Esophagus mucosa (tissue), 1 donor: ENCODE measurements at places on chromosomes 16 and 17.

DNA sequence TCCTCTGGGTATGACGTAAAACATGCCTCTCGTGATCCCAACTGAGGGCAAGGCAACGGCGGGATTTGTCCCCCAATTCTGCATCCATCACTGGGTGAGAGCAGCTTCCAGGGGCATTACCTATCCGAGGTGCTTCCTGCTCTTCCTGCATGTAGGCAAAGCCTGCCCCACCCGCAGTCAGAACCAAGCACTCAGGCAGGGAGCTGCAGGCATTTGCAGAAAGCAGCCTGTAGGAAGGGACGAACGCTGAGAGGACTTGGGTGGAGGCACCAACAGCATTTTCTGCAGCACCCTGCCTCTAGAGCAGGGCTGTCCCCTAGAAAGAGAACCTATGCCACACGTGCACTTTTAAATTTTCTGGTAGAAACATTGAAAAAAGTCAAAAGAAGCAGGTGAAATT is 5.5 kb downstream of the BCO1 start:
- peak; percentile 63 for ATAC-seq

DNA sequence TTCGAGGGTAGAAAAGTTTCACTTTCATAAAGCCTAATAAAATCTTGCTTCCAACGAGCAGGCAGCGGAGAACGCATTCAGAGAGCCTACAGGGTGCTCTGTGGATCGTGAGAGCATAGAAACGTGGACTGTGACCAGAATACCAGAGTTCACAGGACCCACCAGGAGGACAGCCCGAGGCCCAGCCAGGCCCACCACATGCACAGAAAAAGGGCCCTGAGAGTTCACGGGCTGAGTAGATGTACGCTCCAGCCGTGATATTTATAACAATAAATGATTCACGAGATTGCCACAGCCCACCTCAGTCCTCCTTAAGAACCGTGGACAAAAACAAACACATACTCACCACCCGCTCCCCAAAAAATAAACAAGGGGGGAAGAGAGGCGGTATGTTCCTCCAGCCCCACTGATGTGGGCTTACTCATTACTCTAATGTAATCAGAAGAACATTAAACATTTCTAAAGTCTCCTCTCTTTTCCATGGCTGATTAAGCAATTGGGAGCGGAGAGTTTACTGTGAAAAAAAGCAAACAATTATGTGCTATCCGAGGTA is 207.2 kb downstream of the C16orf78 start:
- no peak for ATAC-seq

DNA sequence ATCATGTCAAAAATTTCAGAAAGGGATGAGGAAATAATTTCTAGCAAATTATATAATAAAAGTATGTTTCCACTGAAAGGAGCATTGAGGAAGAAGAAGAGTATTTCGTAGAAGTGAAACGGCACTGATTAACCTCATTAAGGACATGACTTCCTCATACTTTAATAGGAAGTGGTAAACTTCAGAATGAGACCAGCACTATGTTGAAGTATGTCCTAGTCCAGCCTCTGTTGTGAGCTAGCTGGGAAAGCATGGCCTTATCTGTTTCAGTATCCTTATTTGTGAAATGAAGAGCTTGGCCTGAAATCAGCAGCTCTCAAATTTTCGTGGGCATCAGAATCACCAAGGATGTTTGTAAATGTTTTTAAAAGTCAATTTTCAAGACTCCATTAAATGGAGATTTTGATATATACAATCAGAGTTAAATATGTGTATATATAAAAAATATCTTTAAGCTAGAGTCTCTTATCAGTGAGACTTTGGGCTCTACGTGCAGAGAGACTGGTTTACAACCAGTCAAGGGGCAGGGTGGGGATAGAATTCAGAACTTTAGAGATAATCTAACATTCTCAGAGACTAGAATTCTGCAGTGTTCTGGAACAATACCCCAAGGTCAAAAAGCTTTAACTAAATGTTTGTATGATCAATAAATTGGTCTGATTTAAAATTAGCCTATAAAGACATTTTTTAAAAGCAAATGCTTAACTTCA is 365.4 kb downstream of the CDH13 start:
- no peak for ATAC-seq

DNA sequence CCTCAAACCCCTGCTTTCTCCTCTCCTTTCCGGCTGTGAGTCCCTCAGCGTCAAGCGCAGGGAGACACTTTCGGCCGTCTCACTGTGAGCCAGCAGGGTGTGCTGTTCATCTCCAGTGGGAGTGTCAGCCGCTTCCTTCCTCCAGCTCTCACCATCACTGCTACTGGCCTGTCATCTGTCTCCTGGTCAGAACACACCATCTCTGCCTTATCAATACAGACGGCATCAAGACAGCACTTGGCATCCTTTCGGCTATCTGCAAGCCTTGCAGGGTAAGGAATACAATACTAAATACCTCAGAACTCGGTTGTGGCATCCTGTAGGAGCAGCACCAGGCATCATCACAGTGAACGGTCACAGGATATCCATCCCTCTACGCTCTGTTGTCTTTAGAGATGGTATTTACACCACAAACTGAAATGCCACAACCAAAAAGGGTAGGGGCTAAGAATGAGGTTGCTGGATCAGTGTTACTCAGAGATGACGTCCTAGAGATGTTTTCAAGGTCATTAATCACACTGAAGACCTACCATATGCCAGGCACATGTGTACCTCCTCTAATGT is 20.7 kb upstream of the CMTM4 start:
- ATAC-seq = peak; percentile 34

DNA sequence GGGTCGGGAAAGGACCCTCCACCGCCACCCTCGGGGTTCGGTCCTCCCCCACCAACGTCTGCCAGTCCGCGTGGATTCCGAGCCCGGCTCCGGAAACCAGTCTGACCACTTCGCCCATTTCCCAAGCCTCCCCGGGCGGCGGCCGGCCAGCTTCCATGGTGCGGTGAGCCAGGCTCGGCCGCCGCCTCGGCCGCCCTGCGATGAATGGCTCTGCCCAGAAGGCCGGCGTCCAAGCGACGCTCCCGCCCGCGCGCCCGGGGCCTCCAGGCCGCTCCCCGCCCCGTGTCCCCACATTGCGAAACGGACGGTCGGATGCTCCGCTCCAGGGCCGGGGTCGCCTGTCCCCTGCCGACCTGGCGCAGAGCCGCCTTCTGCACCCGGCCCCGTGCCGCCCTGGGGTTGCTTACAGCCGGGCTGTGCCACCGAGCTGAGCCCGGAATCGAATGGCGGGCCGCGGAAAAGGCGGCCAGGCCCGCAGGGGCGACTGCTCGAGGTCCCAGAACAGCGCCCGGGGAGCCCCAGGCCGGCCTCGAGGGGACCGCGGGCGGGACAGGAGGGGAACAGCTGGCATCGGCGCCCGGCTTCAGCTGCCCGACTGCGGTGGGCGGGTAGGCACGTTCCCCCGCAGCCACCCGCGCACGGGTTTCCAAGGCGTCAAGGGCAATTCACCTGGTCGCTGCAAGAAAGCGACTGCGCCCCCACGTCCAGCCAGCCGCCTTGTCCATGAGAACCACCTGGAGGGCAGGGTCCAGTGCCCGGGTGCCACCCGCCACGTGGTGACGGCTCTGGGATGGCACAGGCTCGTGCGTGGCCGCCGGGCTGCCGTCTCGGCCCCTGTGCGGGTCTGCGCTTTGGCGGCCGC is 18.3 kb upstream of the CBX8 start:
- ATAC-seq = peak; percentile 40

DNA sequence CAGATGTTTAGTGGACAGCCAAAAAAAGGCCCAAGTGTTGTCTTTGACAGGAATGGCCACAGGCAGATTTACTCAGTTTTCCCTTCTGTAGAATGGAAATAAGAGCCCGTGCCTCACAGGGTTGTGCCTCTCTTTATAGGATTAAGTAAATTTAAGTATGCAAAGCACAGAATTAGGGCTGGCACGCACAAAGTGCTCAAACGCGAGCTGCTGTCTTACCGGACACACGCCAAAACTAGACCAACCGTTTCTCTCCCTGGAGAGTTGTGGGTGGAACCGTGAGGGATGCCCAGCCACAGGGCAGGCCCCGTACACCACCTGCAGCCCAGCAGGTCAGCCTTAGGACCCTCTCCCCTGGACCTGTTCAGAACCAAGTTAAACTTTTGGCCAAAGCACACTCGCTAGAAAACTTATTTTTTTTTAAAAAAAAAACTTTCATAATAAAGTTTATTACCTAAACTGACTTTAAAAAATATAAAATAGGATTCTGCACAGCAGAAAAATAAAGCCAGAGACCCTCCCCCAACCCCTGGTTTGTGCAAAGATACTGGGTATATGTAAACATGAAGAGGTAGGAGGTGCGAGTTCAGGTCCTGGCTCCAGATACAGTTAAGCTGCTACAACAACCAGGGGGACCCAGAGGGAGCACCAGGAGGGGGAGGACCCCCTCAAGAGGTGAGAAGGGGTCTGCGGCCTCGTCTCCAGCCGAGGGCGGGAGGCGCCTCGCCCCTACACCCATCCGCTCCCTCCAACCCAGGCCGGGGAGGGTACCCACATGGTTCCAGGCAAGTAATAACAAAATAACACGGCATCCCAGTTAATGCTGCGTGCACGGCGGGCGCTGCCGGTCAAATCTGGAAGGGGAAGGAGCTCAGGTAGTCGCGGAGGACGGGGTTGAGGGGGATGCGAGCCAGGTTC is 1.8 kb downstream of the SOCS1 start:
- ATAC-seq = no peak

DNA sequence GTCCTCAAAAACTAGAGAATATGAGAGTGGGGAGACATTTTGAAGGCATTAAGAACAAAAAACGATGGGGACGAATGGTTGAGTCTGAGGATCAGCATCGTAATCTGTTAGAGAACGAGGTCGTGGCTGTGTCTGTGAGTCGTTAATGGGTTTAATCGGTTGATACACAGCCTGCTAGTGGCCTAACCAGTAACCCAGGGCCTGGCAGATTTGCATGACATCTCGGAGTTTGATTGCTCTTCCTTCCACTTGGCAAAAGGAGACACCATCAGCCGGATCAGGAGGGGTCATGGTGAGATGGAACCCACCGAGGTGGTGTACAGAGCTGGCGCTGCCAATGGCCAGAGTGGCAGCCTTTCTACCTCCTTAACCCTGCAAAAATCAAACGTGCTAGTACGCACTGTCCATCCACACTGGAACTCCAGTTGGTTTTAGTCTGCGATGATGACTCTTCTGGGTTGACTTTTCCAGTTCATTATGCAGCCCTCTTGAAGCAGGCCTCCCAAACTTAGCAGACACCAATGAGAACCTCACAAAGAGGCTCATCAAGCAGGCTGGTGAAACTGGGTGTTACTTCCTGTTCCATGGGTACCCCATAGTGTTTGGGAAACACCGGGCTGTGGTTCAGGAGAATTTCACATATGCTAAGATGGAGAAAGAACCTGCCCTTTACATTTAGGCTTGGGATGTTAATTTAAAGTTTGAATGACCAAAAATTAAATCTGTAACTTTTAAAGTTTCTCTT is 4.1 kb downstream of the HS3ST3B1 start:
- no peak for ATAC-seq

DNA sequence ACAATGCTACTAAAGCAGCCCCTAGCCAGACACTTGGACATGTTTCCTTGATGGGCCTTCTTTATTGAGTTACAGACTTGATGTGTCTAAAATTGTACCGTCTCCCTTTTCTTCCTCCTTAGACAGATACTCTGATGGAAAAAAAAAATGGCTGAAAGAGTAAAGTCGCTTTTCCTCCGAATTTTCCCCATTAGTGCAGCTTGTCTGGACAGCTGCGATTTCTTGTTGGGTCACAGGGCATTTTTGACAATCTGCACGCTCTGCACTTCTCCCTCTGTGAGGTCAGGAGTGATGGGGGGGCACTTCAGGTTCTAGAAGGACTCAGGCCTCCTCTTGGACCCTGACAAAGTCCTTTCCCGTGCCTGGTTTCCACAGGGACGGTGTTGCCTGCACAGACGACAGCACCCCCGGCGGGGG is 968 bp upstream of the PRKAR1A start:
- ATAC-seq = no peak
